ENCODE measurements at places on chromosomes 12 and 14. TPM values are rescaled to one million over a fixed set of nuclear protein-coding genes. Genes with fewer than 3 reads are reported as not detected.

CEBPE gene
- total RNA-seq = 0.83 TPM

DNA sequence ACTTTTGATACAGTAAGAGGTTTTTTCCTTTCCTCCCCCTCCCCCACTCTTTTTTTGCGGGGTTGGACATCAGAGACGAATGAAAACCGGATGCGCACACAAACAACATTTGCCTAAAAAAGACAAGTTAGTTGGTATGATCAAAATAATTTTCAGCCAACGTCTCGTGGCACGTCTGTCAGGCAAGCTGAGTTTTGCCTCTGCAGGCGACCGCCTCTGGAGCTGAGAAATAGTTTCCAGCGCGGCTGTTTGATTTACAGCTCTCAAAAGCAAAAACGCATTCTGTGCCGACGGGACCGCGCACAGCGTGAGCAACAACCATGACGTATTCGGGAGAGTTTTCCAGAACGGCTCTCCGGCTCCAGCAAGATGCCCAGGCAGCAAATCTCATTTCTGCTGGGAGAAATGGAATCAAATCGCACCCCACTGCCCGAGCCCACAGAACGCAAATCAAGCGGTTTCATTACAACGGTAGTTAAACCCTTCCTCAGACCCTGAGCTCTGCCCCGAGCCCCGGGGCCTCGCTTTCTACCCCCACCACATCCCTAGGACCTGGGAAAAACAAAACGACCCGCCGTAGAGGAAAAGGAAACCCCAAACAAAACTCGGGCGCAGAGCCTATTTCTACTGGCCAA lies 14.2 kb upstream of the CALM1 start:
- peak; percentile 76 for DNase-seq

SLC38A4 gene
- not detected for total RNA-seq

DNA sequence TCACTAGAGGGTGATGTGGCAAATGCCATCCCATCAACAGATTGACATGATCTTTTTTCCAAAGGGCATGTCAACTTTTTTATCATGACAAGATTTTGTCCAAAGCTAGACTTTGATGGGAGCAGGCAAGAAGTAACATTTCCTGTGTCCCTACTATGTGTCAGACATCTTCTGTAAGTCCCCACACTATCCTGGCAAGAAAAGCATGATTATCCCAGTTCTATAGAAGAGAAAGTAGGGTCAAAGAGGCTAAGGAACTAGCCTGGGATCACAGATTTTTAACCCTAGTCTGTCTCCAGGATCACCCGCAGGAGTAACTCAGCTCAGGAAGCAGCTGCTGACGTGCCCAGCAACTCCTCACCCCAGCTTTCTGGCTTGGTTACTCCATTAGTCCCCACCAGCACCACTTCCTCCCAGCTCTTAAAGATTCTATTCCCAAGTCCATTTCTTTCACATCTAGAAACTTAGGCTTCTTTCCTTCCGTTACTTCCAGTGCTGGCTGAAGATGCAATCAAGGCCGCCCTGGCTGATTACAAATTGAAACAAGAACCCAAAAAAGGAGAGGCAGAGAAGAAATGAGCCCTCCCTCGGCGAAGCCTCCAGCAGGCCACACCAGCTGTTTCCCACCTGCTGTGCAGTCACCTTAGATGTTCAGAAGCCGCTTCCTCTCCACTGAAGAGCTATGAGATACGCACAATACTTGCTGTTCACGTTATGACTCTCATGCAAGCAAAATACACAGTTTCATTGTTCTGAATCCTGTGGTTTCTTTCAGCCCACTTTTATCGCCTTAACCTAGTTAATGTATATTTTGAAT lies 6.2 kb downstream of the ISCU start:
- peak; percentile 76 for DNase-seq

DNA sequence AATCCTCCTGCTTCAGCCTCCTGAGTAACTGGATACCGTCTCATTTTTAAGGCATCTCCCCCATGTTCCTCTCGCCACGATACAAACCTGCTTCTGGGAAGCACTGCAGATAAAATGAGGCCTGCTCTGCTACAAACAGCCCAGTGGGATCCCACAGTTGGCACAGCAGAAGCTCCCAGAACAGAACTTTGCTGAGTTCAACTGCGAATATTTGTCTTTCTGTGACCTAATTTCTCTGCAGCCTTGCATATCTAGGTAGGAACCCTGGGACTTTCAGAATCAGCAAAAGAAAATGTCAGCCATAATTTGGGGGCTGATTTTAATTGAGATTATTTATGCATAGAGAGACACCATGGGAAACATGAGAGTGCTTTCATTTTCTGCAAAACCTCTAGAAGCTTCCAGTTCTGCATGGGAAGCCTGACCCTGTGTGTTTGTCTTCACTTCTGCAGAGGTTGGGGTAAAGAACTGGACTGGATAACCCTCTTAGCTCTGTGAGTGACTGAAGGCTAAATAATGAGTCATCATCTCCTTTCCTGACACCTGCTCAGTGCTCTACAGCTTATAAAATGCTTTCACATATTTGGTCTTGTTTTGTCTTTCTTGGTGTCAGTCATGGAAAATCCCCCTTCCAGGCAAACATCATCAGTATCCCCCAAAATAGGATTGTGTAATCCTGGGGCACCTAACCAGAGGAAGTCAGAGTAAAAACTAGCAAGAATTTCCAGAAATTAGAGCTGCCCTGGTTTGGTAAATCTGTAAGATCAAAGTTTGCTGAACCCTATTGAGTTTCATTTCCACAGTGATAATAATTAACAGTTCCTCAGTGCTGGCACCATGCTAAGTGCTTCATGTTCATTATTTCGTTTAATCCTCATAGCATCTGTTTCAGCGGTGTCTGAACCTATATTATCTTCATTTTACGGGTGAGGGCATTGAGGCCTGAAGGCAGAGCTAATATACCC lies 185.8 kb downstream of the SLC15A4 start:
- DNase-seq = no peak

- DNase-seq = no peak
These were observed 94.6 kb downstream of the TMEM30B start for GRCh38 chr14:61186341-61187195.

TTC6 gene
- not detected for total RNA-seq

GRCh38 chr12:3251067-3251466 lies 173.9 kb downstream of the TSPAN9 start:
- no peak for DNase-seq

SLC17A8 gene
- not detected for total RNA-seq

ANO2 gene
- not detected for total RNA-seq

GRCh38 chr14:53778263-53778662 lies 178.4 kb downstream of the BMP4 start:
- no peak for DNase-seq

CLEC2A gene
- total RNA-seq = not detected

- DNase-seq = no peak
These were observed 35.3 kb upstream of the RTRAF start for GRCh38 chr14:51954031-51954430.

- no peak for DNase-seq
These were observed 38.5 kb downstream of the CCDC60 start for GRCh38 chr12:119373001-119373400.

ASCL1 gene
- not detected for total RNA-seq

GRCh38 chr12:75954041-75954440 lies 77.5 kb downstream of the PHLDA1 start:
- DNase-seq = no peak

DNA sequence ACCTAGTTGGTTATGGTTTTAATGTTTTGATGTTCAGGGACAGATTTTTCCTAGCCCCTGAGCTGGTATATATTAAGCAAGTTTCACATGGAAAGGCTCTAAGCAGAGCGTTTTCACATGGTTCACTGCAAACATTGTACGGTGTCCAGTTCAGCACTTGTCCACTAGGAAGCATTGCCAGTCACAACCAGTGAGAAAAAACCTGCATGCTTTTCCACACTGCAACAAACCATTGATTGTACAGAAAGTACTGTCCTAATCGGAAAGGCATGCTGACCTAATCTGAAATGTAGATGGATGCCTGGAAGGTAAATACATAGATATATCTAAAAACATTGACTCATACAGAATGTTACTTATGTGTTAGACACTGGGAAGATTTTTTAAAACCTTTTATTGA lies 25.0 kb upstream of the NPAS3 start:
- DNase-seq = no peak

TDG gene
- total RNA-seq = 33.0 TPM

DNA sequence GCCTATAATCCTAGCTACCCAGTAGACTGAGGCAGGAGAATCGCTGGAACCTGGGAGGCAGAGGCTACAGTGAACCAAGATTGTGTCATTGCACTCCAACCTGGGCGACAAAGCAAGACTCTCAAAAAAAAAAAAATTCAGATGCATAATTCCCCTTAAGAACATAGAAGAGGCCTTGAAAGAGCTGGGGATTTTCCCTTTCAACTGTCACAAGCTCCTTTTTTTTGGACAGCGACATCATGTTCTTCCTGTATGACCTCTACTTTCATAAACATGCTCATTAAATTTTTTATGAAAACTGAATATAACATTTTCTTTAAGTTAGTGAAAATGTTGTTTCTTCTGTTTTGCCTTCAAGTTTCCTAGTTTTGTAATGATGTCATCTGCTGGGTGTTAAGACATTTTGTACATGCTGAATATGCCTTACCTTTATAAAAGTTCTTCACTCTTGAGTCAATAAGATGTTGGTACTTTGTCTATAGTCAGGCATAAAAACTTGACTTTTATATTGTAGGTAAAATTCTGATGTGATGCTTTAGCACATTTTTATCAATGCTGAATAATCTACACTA lies 76.0 kb downstream of the PTHLH start:
- no peak for DNase-seq

DNA sequence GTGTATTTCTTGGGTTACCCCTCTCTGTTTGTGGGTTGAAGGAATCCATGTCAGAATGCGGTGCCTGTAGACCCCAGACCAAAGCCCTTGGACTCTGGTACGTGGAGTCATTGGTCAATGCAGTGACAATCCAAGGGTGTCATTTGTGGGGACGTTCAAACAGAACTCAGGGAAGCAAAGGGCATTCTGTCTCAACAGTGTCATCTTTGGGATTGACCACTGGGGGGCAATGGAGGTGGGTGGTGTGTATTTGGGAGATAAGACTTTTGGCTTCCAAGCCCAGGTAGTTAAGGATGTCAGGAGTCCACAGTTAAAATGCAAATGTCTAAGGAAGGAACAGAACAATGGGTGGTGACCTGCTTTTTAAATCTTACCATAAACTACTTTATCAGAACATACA lies 54.6 kb upstream of the CCDC175 start:
- no peak for DNase-seq

- DNase-seq = no peak
These were observed 3.7 kb downstream of the CFAP54 start for GRCh38 chr12:96493106-96493505.

DNA sequence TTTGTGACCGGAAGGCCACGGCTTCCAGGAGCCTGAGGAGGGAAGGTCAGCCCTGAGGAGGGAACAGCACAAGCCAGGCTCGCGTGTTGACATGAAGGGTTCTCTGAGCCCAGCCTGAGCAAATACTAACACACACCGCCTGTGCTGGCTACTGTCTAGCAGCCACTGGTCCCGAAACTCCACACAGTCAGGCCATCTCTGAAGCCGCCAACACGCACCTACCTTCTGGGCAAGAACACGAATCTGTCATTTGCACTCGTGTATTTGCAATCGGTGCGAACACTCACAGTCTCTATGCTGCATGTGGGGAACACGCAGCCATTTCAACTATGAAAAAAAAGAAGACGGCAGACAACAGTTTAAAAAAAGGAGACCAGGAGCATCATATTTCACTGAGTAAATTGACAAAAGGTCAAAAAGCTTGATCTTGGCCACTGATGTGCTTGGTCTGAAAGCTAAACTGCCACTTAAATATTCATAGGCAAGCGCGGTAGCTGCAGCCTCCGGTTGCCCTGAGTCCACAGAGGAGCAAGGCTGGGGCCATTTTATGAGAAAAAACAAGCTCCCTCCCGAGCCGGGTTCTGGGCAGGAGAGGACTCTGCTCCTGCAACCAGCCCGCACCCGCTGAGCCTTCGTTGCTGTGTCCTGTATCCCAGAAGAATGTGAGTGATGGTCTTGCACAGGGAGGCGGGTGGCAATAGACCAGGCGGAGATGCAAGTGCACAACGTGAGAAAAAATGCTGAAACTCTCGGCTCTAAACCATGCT lies 57.8 kb downstream of the RIMBP2 start:
- DNase-seq = no peak

PRKAG1 gene
- 70.2 TPM for total RNA-seq

TAS2R10 gene
- total RNA-seq = 0.35 TPM

TAS2R7 gene
- total RNA-seq = not detected

DNA sequence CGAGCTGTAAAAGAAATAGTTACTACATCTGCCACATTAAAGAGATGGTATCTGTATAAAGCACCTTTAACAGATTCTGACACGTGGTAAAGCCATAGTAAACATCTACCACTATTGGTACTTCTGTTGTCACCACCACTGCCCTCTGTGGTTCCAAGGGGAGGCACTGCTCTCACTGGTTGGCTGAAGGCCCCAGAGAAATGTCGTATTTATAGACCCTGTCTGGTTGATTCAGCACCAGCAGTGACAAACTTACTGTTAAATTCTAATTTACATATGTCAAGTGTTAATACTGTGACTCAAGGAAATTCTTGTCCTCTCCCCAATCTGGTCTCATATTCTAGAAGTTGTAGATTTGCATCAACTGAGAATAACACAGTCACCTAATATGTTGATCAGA lies 281.1 kb downstream of the ERC1 start:
- no peak for DNase-seq

MORN3 gene
- 4.2 TPM for total RNA-seq

OR4K14 gene
- total RNA-seq = not detected

GRCh38 chr12:128813392-128813791 lies 10.4 kb downstream of the SLC15A4 start:
- DNase-seq = no peak

MIP gene
- not detected for total RNA-seq

DNA sequence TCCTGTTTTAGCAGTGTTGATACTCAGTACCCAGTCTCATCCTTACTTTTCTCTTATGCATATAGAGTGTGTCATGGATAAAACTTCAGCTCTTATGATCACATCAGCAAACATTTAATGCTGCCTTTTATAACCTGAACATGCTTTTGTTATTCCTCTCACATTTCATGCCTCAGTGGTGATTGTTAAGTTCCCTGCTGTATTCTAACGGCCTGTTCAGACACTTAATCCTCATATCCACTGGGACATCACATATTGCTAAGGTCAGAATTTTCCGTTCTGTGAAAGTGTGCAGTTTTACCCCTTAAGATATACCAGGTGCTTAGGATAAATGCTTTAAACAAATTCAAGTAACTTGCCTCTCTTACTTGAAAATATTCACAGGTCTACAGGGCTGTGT lies 268.7 kb upstream of the SEL1L start:
- no peak for DNase-seq
